Activated T-cell treated with anti-CD3 and anti-CD28 coated beads, Interleukin-2, amount 50 U/mL, for 72 hours (primary cell): ENCODE measurements at places on chromosomes 12 and 14.
A peak's percentile ranks its signal among the peaks of the same experiment; 100 is the strongest.

GRCh38 chr12:107336695-107337094 is 243.3 kb upstream of the CRY1 start:
- no peak for DNase-seq

- no peak for DNase-seq
These were observed 601 bp downstream of the COX14 start for GRCh38 chr12:50112456-50113218.

DNA sequence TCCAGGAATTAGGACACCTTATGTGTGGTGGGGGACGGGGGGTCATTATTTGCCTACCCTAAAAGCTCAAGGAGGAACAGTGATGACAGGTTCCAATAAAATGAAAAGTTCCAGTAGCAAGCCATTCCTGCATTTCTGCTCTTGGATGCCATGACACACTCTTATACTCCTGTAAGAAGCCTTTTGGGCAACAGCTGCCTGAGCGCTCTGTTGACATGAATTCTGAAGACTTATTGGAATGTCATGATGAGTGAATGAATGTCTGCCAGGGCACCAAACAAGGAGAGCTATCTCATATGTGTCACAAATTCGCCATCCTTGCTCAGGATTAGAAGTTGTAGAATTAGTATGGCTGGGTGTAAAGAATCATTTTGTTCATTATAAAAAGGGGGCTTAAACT is 36.3 kb downstream of the PTGER2 start:
- DNase-seq: no peak

GRCh38 chr14:39246618-39247017 is 12.9 kb downstream of the MIA2 start:
- no peak for DNase-seq

DNA sequence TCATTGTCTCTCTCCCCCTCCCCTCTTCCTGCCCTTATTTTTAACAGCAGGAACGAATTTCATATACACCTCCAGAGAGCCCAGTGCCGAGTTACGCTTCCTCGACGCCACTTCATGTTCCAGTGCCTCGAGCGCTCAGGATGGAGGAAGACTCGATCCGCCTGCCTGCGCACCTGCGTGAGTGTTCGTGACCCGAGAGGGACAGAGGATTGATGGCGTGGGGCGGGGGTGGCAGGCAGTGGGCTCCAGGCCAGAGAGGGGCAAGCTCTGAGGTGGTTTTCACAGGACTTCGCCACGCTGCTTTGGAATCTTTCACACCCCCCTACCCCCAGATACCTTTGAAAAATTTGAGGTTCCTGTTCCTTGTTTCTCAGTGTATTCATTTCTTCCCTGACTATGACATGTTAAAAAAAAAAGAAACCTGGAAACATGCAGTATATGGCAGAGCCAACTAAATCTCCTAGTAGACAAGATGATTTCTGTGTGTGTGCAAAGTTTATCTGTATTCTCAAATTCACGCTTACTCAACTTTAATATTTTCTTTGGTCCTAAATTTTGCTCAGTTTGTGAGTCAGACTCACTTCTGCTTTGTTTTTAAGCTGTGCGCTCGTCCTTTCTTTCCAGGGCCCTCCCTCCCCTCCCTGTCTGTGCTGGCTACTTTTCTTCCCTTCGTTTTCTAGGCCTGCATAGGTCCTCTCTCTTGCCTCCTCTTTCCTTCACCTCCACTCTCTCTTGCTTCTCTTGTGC is 103.1 kb downstream of the ETV6 start:
- DNase-seq: no peak

GRCh38 chr12:44738051-44738450 is 138.1 kb downstream of the NELL2 start:
- DNase-seq: no peak

DNA sequence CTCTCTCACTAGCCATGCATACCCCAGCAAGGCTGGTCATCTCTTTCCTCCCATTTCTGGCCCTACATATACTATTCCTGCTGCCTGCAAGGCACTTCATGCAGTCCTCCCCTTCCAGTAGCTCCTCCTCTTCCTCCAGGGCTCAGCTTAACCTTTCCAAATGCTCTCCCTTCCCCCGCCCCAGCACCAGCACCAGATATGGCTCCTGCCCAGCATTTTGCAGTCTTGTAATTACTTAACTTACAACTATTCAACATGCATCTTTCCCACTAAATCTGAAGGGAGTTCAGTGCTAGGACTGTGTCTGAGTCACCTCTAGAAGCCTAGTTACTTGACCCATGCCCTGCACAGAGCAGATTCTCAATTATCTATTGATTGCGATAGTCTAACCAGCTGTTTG is 1.8 kb upstream of the FBXO21 start:
- no peak for DNase-seq

- DNase-seq: no peak
These were observed 485 bp downstream of the SENP1 start for GRCh38 chr12:48105321-48105866.

DNA sequence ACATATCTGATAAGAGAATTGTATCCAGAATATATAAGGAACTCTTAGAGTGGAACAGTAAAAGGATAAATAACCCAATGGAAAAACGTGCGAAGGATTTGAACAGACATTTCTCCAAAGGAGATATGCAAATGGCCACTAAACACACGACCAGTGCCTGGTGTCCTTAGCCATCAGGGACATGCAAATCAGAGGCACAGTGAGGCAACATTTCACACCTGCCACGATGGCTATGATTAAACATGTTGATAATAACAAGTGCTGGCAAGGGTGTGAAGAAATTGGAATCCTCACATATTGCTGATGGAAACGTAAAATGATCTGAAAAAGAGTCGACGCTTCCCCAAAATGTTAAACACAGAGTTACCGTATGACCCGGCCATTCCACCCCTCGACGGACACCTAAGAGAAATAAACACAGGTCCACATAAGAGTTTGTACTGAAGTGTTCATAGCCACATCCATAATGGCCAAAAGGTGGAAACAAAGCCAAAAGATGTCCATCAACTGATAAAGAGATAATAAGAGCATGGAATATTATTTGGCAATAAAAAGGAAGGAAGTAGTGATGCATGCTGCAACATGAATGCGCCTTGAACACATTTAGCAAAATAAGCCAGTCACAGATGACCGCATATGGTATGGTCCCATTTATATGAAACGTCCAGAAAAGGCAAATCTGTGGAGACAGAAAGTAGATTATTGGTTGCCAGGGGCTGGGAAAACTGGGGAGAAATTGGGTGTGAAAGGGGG is 6.3 kb upstream of the TMEM121 start:
- no peak for DNase-seq

- no peak for DNase-seq
These were observed 294.9 kb downstream of the FOXN3 start for GRCh38 chr14:89121968-89122620.

- no peak for DNase-seq
These were observed 85.5 kb upstream of the HECTD1 start for GRCh38 chr14:31292937-31293616.

GRCh38 chr12:56315622-56316473 is at the start of gene CNPY2:
TSS of gene CNPY2 (minus strand) at chr12:56315988. CDS start at chr12:56315217, 771 bp downstream.
- peak; percentile 91 for DNase-seq

- no peak for DNase-seq
These were observed 603.5 kb downstream of the RPL10L start for GRCh38 chr14:46048127-46048526.

DNA sequence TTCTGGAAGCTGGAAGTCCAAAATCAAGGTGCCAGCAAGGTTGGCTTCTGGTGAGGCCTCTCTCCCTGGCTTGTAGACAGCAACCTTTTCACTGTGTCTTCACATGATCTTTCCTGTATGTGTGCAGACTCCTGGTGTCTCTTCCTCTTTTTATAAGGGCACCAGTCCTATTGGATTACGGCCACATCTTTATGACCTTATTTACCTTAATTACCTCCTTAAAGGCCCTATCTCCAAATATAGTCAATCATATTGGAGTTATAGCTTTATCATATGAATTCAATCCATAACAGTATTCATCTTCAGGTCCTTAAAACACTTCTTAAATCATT is 21.2 kb upstream of the GARIN2 start:
- DNase-seq: no peak

- no peak for DNase-seq
These were observed 143.6 kb downstream of the PAWR start for GRCh38 chr12:79547044-79547734.

DNA sequence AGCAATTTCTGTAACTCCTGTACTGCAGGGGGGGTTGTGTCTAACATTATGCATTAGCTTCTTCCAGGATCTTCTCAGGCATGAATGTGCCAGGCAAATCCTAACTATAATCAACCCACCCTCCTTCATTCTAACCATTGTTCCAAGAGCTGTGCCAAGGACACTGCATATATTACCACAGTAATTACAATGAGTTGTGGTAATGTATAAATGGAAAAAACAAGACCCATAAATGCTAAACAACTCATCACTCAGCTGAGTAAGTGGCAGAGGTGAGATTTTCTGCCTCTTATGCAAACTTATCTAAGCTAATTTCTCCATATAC is 80.6 kb downstream of the PRKD1 start:
- DNase-seq: no peak

DNA sequence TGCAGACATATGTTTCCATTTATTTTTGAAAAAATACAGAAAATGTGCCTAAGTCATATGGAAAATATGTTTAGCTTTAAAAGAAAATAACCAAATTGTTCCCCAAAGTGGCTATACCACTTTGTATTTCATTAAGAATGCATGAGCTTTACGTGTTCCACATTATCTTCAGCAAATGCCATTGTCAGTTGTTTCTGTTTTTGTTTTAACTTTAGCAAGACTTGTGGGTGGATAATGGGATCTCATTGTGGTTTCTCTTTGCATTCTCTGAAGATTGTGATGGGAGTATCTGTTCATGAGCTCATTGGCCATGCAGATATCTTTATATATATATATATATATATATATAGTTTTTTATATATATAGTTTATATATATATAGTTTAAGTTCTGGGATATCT is 181.5 kb downstream of the CCER1 start:
- DNase-seq: no peak
